GM03348 (cell line): ENCODE measurements at places on chromosomes 1 and 21.

DNA sequence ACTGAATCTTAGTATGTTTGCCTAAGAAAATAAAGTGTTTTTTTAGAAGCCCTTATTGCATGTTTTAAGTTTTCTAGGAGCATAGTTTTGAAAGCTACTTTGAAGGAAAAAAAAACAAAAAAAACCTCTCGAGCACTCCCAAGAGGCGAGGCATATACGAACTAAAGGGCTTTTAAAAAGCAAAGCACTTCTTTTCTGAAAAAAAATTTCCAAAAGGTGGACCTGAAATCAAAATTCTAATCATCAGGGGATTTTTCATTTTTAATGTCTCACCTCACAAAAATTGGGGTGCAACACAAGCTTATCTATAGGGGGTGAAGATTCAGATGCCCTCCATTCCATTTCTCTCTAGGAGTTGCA lies 594 bp downstream of the GLMN start:
- DNase-seq = peak; percentile 4

DNA sequence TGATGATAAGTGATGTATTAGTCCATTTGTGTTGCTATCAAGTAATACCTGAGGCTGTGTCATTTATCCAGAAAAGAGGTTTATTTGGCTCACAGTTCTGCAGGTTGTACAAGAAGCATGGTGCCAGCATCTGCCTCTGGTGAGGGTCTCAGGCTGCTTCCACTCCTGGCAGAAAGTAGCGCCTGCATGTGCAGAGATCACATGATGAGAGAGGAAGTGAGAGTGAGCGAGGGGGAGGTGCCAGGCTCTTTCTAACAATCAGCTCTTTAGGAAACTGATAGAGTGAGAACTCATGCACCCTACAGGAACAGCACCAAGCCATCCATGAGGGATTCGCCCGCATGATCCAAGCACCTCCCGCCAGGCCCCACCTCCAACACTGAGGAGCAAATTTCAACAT lies 2.2 kb upstream of the FHAD1 start:
- no peak for DNase-seq

DNA sequence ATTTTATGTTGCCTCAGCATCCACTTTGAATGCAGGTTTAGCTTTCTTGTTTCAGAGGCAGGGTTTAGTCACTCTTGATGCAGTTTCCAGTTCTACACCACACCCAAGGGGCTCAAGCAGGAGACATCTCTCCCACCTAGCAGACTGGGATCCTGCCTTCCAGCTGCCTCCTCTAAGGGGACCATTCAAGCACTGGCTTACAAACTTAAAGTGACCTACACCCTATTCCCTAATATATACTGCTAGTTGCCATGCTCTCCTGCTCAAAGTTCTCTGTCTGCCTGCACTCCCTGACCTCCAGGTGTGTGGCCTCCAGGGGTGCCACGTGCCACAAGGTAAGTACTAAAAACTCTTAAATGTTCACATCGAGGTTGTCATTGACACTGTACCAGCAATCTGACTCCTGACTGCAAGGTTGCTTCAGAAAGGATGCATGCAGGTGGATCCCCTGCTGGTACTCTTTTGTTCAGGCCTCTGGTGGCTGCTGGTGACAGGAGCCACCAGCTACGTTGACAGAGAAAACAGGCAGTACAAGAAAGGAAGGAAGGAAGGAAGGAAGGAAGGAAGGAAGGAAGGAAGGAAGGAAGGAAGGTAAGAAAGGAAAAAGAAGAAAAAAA lies 185.9 kb downstream of the COQ8A start:
- DNase-seq = no peak

GRCh38 chr1:55441489-55441888 lies 226.3 kb upstream of the USP24 start:
- DNase-seq = no peak

DNA sequence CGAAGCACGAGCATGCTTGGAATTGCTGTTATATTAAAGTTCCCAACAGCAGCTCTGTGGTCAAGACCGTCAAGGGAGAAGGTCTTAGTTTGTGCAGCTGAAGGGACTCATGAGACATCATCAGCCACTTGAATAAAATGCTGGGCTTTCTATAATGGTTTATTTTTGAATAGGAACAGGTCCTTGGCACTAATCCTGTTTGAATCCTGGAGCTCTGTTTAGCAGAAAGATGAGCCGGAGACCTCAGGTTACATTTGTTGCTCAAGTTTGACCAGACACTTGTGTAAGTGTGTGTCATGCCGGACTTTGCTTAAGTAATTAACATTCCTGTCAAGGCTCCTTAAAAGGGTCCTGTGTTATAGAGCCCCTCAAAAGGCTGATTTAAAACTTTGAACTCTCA lies 186.5 kb downstream of the ROR1 start:
- DNase-seq = no peak

GRCh38 chr21:14616380-14617039 lies 70.4 kb upstream of the SAMSN1 start:
- no peak for DNase-seq

DNA sequence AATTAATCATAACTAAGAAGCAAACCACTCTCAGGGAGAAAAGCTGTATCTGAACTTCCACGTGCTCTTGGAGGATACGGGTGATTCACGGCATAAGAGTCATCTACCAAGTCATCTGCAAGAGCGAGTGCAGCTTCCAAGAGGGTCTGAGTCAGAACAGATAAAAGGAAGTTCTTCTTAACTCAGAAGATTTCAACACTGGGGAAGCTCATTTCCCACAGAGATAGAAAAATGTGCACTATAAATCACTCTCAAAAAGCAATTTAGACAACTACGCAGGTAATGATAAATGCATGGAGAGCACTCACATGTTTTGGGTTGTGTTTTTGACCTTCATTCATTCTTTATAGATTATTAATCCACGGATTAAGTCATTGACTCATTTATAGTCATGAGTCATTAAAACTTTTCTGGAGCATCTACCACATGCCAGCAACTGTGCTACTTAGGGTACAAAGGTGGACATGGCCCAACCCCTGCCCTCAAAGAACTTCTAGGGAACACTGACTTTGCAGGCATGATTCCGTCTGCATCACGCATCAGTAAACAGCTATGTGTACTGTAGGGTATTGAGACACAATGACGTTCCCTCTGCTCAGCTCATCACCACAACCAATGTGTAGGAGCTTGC lies 20.8 kb downstream of the KCNJ15 start:
- peak; percentile 79 for DNase-seq

- DNase-seq = peak; percentile 41
Observed at GRCh38 chr1:40884055-40884795, 22.1 kb upstream of the CITED4 start.

DNA sequence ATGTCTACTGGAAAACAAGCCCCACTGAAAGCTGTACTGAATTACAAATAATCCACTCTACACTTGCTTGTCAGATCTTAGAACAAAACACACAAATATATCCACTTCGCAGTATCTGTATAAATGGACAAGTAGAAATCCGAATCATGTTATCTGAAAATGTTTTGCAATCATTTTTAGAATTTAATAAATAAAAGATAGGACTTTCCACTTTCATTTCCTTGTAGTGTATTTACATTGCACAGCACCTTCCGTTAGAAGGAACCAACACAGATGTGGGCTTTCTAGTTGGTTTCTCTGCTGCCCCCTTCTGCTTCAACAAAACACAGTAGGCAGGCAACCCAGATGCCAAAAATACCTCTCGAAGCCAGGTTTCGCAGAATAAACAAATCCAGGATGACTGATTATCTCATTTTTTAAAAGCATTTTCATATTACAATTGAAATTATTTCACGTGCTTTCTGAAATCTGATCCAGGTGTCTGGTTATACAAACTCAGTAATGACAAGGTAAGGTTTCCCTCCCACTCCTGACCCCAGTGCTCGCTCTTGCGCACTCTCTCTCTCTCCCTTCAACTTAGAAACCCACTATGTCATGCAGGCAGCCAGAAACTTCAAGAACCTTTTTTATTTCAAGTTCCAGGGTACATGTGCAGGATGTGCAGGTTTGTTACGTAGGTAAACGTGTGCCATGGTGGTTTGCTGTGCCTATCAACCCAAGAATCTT lies 389.9 kb downstream of the SMYD3 start:
- peak; percentile 74 for DNase-seq

- no peak for DNase-seq
Observed at GRCh38 chr21:37561941-37562919, 195.7 kb downstream of the DYRK1A start.

DNA sequence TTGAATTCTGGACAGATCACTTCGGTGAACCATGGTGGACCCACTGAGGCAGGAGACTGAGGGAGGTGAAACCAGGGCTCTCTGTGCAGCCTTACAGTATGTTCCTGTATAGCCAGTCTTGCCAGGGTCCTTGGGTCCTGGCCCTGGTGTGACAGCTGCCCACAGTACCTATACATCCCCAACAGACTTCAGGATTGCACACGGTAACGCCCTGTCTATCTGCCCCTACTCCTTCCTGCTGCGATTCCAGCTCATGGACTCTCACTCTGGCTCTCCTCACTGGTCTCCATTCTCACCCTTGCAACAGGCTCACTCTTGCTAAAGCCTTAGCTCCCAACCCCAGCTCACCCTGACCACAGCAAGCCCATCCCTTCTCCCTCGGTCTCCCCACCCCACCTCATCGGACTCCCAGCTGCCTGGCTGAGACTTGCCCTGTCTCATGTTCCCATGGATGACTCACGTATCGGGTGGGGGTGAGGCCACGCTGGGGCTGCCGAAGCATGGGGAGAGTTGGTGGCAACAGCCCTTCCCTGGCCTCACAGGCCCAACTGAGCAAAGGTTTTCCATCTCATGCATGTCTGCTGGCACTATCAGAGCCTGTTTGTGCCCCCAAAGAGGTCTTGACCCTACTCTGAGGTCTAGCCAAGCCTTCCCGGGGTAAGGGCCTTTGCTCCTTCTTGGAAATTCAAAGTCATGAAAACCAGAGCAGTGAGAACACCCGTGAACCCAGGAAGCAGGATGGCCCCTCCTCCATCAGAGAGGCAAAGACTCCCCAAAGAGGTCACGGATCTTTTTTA lies 7.1 kb downstream of the PHLDA3 start:
- DNase-seq = peak; percentile 95

DNA sequence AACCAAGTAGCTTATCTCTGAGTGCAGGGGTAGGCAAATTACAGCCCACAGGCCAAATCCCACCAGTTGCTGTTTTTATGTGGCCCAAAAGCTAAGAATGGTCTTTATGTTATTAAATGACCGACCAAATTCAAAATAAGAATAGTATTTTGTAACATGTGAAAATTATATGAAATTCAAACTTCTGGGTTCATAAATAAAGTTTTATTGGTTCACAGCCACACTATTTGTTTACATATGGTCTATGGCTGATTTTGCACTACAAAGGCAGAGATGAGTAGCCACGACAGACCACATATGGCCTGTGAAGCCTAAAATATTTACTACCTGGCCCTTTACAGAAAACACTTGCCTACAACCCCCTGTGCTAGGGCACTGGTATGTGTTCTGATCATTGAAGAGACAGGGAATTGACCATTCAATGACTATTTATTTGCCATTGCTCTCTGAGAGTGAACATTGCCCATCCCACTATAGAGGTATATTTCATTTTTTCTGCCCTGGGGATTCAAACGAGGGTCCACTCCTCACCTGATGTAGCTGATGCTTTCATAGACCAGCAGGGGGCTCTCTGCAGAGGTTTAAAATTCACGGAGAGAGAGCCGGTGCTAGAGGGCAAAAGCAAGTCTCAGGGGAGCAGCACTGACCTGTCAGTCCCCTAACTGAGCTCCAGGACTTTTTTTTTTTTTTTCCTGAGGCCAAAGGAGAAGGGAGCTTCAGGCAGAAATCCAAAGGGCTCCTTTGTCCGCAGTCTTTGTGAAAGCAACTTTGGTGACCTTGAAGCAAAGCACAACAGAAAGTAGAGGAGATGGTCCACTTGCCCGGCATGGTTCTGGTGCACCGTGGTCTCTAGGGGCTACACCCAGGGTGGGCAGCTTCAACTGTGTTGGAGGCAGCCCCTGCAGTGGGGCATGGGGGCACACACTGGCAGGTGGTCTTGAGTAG lies 7.3 kb upstream of the GNL2 start:
- peak; percentile 67 for DNase-seq

DNA sequence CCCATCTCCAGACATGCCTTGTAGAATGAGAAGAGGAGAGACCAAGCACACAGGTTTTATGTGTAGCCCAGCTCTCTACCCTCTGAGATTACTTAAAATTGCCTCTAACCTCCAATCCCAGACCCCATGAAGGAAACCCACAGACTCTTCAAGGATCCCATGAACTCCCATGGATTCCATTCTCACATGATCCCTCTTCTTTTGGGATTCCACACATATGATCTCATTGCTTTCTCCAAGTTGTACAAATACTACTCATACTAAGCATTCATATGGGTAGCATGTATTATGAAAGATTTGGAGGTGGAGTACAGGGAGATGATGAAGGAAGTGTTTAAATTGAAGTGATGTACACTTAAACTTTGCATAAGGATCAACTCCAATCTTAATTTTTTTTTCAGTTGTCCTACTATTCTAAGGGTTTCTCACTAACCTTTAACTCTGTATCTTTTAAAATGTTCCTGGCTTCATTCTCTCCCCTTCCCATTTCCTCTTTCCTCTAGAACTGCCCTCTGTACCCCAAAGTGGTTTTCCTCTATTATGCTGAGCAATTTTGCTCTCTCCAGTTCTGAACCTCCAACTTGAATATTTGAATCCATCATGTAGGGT lies 41.6 kb downstream of the MFSD2A start:
- peak; percentile 30 for DNase-seq

DNA sequence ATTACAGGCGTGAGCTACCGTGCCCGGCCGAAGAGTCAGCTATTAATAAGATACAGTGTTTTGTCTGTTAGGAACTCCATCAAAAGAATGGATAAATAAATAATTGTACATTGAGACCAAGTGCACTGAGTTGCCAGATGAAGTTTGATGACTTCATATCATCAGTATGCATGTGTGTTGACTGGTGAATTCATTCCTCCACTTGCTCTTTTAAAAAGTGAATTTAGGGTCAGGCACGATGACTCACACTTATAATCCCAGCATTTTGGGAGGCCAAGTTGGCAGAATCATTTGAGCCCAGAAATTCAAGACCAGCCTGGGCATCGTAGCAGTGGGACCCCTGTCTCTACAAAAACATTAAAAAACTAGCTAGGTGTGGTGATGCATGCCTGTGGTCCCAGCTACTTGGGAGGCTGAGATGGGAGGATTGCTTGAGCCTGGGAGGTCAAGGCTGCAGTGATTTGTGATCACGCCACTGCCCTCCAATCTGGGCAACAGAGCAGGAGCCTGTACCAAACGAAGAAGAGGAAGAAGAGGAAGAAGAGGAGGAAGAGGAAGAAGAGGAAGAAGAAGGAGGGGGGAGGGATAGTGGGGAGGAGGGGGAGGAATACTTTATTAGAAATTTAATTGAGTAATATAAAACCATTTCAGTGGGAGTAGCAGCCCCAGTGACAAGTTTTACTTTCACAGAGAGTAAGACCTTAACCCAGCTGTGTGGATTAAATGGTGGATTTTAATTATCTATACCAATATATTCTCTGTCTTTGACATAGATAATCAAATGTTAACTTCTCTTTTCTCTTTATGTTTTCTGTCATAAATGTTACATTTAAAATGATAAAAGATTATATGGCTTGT lies 74.9 kb downstream of the CCDC18 start:
- DNase-seq = peak; percentile 56

- DNase-seq = no peak
Observed at GRCh38 chr1:88216441-88216840, 467.6 kb upstream of the PKN2 start.

GRCh38 chr1:59139396-59139795 lies 157.5 kb upstream of the FGGY start:
- DNase-seq = no peak

- DNase-seq = no peak
Observed at GRCh38 chr1:1170215-1171091, 3.2 kb upstream of the TTLL10 start.

- peak; percentile 71 for DNase-seq
Observed at GRCh38 chr1:53449021-53449420, 10.2 kb upstream of the DMRTB1 start.

GRCh38 chr21:22582026-22582425 lies 1583.8 kb downstream of the NCAM2 start:
- DNase-seq = no peak
